Mesenchymal stem cell (in vitro differentiated cells and primary cell): ENCODE measurements at places on chromosomes 5 and 9.
A peak's percentile ranks its signal among the peaks of the same experiment; 100 is the strongest.

DNA sequence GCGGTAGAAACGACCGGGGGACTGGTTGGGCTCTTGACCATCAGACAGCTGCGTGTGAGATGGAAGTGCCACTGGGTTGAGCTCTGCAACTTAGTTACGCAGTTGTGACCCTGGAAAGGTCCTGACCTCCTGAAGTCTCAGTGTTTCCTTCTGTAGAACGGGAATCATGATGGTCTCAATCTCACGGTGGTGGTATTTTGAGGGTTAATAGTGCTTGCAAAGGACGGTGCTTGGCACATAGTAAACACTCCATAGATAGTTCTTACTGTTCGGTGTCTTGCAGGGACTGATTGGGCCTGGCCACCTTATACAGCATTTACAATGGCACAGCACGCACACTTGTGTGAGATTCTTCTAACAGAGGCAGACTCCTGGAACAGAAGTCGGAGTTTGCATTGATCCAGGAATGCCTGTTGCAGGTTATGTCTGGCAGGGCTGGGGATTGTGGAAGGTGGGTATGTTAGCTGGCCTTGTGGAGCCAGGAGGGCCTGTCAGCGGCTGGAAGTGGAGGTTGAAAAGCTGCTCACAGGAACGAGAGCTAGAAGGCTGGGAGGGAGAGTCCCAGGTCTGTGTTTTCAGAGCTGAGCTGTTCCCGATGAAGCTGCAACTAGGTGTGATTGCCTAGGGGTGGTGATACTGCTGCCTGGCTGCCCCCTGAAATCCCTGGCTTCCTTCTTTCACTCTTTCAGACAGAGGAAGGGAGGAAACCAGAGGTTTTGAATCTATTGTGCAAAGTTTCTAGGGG, 962 bp upstream of the TXN start:
- DNase-seq, result no peak
- no peaks in the 10 kb centered on the region for H3K27me3 ChIP-seq
- no peaks in the 10 kb centered on the region for H3K36me3 ChIP-seq
- H3K4me3 ChIP-seq, result peak overlapping the region; percentile 73

GRCh38 chr5:180643191-180643851, 6.1 kb downstream of the FLT4 start:
- no peaks in the 10 kb centered on the region for H3K36me3 ChIP-seq
- H3K27ac ChIP-seq, result no peak overlapping the region

GRCh38 chr5:10233011-10233410, 16.7 kb downstream of the ATPSCKMT start:
- no peaks in the 10 kb centered on the region for H3K27me3 ChIP-seq
- no peak for DNase-seq
- H3K36me3 ChIP-seq, result peaks cover 11% of the 10 kb centered on the region
- H3K4me1 ChIP-seq, result peaks cover 18% of the 10 kb centered on the region
- H3K4me3 ChIP-seq, result no peak overlapping the region
- peak overlapping the region; percentile 9 for H3K27ac ChIP-seq

DNA sequence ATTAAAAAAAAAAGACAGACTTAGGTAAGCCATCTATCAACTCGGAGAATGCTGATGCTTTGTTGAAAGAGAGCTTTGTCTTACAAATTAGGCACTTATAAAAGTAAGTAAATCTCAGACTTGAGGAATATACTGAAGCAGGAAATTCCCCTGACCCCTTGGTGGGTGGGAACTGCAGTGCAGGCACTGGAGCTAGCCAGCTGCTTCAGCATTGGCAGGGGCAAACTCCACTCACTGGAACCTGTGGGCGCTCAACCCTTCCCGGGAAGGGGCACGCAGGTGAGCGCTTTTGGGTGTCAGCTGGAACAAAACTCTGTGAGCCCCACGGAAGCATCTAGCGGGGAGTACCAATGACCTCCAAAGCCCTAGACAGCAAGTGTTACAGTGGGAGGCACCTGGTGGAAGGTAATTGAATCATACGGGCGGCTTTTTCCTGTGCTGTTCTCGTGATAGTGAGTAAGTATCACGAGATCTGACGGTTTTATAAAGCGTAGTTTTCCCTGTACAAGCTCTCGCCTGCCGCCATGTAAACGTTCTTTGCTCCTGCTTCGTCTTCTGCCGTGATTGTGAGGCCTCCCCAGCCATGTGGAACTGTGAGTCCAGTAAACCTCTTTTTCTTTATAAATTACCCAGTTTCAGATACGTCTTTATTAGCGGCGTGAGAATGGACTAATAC, 628.0 kb upstream of the CDH18 start:
- no peak for DNase-seq
- H3K27me3 ChIP-seq, result no peaks in the 10 kb centered on the region
- H3K27ac ChIP-seq, result no peak overlapping the region
- H3K4me3 ChIP-seq, result no peak overlapping the region

- no peak within 1 kb of the TSS for H3K27ac ChIP-seq
- H3K27me3 ChIP-seq, result peaks cover 28% of the 10 kb centered on the region
- peak; percentile 92 for DNase-seq
- peaks cover 16% of the 10 kb centered on the region for H3K36me3 ChIP-seq
- H3K4me1 ChIP-seq, result peaks cover 19% of the 10 kb centered on the region
Measured at GRCh38 chr9:129752900-129753729, at the start of gene PTGES. Gene PTGES (minus strand): TSS chr9:129753042. CDS start chr9:129753012, 30 bp downstream.

DNA sequence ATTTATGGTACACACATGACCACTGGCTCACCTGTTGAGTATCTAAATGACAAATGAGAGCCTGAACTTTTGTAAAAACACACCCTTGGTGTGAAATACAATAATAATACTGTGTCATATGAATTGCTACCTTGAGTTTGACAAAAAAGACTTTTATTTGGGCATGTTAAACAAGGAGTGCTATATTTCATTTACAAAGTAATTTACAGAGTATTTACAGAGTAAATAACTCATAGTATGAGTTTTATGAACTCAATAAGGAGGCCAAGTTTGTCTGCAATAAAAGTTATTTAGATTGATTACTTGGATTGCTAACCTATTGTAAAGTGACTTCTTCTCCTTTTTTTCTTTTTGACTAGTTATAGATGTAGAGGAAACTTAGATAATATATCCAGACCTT, 146.0 kb upstream of the NUDT12 start:
- no peaks in the 10 kb centered on the region for H3K27me3 ChIP-seq
- H3K36me3 ChIP-seq, result no peaks in the 10 kb centered on the region
- H3K4me1 ChIP-seq, result no peaks in the 10 kb centered on the region
- no peak overlapping the region for H3K4me3 ChIP-seq

DNA sequence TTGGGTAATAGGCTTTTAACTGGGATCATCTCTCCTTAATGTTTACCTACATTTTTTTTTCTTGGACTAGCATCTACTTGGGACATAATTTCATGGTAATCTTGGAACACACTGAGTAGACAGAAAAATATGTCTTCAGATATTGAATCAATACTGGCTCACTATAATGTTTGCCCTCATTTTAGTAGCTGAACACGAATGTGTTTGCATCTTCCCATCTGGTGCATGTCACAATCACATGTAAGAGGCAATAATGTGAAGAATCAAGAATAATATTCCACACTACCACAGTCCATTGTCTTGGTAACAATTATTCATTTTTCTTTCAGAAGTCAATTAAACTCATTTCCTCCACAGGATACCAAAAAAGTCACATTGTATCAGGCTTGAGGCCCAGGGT, 382.7 kb upstream of the CDH10 start:
- H3K4me3 ChIP-seq, result no peak overlapping the region
- H3K36me3 ChIP-seq, result no peaks in the 10 kb centered on the region
- no peak for DNase-seq
- H3K27ac ChIP-seq, result no peak overlapping the region
- no peaks in the 10 kb centered on the region for H3K4me1 ChIP-seq

DNA sequence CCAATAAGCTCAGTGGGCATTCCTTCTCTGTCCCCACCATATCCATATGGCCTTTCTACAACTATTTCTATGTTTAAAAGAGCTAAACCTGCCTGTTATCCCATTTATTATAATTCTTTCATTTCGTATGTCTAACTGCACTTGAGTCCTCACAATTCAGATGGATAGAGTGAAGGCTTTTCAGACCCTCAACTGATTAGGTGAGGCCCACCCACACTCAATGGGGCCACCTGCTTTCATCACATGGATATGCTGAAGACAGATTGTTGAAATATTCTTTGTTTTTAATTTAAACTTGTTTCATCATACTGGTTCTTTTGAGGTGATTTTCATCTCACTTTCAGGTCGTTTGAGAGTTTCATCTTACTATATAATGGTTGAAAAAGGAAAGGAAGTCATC, 5.7 kb upstream of the S1PR3 start:
- no peak for DNase-seq
- H3K27me3 ChIP-seq, result no peaks in the 10 kb centered on the region
- H3K27ac ChIP-seq, result no peak overlapping the region
- no peak overlapping the region for H3K4me3 ChIP-seq
- H3K36me3 ChIP-seq, result no peaks in the 10 kb centered on the region

DNA sequence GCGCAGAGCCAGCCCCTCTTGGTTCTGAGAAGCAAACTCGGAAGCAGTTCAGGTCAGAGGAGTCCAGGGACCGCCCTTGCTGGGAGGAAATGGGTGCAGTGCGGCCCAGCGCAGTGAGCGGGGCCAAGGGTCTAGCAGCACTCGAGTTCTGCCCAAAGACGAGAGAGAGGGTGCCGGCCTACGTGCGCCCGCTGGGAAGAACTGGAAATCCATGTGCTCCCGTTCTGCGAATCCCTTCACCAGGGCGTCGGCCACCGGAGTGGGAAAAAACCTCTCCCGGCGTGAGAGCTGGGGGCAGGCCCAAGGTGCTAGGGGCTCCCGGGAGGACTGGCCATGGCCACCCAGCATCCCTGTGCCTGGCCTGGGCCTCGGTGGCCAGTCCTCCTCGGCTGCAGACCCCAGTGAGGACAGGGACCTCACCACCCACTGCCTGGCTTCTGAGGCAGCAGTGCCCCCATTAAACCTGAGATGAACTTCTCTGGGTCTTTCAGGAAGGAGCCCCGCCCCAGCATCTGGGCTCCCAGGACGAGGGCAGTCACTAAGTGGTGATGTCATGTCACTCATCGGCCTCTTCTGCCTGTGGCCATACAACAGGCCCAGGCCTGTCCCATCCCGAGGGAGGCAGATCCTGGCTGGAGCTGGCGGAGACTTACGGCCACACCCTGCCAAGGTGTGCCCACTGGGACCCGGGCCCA, 10.6 kb downstream of the TMEM250 start:
- H3K4me1 ChIP-seq, result peaks cover 69% of the 10 kb centered on the region
- H3K27me3 ChIP-seq, result peaks cover 6% of the 10 kb centered on the region
- H3K36me3 ChIP-seq, result no peaks in the 10 kb centered on the region
- DNase-seq, result no peak
- H3K27ac ChIP-seq, result no peak overlapping the region

DNA sequence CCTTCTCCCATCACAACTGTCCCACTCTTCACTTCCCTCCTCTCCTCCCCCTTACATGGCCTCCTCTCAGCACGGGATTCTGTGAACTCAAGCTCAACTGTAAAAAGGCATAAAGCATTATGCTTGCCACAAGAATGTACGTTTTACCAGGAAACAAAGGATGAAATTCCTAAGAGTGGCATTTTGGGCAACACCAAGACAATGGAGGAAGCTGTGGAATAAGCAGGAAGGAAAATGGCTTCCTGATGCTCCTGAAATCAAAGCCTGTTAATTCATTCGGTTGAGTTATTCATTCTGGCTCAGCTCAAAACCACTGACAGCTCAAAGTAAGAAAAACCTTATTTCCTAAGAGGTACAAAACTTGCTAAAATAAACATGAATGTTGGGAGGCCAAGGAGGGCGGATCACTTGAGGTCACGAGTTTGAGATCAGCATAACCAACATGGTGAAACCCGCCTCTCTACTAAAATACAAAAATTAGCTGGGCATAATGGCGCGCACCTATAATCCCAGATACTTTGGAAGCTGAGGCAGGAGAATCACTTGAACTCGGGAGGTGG, 40.8 kb upstream of the DMRT1 start:
- no peak overlapping the region for H3K27ac ChIP-seq
- no peaks in the 10 kb centered on the region for H3K36me3 ChIP-seq
- DNase-seq, result no peak
- H3K27me3 ChIP-seq, result no peaks in the 10 kb centered on the region

DNA sequence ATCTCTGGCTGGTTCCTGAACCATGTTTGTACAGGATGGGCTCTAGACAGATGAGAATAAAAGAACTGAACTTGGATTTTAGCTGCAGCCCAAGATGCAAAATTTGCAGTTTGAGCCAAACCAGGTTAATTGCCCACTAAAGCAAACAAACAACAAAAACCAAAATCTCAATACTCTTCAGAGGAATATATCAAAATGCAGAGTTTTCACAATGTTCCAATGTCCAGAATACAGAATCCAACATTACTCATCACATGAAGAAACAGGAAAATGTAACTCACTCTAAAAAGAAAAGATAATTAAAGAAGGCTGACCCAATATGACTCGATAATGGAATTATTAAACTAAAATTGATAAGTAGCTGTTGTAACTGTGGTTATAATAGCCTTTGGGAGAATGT, 20.4 kb downstream of the FOXI1 start:
- H3K36me3 ChIP-seq, result no peaks in the 10 kb centered on the region
- no peak for DNase-seq
- no peak overlapping the region for H3K4me3 ChIP-seq
- no peaks in the 10 kb centered on the region for H3K4me1 ChIP-seq
- no peaks in the 10 kb centered on the region for H3K27me3 ChIP-seq

GRCh38 chr9:91654527-91654926, 230.9 kb upstream of the NFIL3 start:
- no peak for DNase-seq
- H3K27ac ChIP-seq, result no peak overlapping the region
- H3K4me1 ChIP-seq, result no peaks in the 10 kb centered on the region
- H3K27me3 ChIP-seq, result no peaks in the 10 kb centered on the region

- no peak overlapping the region for H3K4me3 ChIP-seq
- H3K4me1 ChIP-seq, result peaks cover 9% of the 10 kb centered on the region
- H3K27me3 ChIP-seq, result peaks cover 36% of the 10 kb centered on the region
- H3K27ac ChIP-seq, result no peak overlapping the region
Measured at GRCh38 chr9:96242811-96243210, 59.2 kb downstream of the HSD17B3 start.

GRCh38 chr5:161040818-161041217, 188.8 kb upstream of the ATP10B start:
- H3K36me3 ChIP-seq, result no peaks in the 10 kb centered on the region
- H3K4me3 ChIP-seq, result no peak overlapping the region
- H3K4me1 ChIP-seq, result no peaks in the 10 kb centered on the region
- H3K27ac ChIP-seq, result no peak overlapping the region
- no peaks in the 10 kb centered on the region for H3K27me3 ChIP-seq
- DNase-seq, result no peak

GRCh38 chr9:121121582-121122087, 46.9 kb downstream of the CNTRL start:
- H3K27me3 ChIP-seq, result no peaks in the 10 kb centered on the region
- H3K27ac ChIP-seq, result peak overlapping the region; percentile 32
- DNase-seq, result peak; percentile 97
- no peaks in the 10 kb centered on the region for H3K4me1 ChIP-seq

DNA sequence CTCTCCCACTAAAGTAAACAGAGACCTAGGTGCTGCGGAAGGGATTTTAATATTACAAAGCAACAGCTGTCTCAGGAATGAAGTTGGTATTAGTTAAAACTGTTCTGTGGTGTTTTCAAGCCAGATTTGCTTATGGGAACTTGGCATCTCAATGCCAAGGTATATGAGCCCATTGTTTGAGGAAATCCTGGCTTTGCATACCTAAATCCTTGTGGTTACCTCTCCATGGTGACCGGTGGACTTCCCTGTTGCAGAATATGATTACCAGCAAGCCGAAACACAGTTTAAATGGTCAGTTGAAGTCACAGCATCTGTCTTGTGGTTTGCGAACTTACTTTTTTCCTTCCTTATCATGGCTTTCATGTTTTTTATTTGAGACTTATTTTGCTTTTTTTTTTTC, 62.3 kb upstream of the TXNDC8 start:
- H3K27ac ChIP-seq, result no peak overlapping the region
- no peaks in the 10 kb centered on the region for H3K36me3 ChIP-seq
- H3K4me1 ChIP-seq, result no peaks in the 10 kb centered on the region
- H3K27me3 ChIP-seq, result no peaks in the 10 kb centered on the region
- H3K4me3 ChIP-seq, result no peak overlapping the region

GRCh38 chr9:131677444-131678180, 62.3 kb downstream of the RAPGEF1 start:
- H3K27ac ChIP-seq, result peak overlapping the region; percentile 96
- no peaks in the 10 kb centered on the region for H3K36me3 ChIP-seq
- peaks cover 39% of the 10 kb centered on the region for H3K4me1 ChIP-seq
- H3K27me3 ChIP-seq, result no peaks in the 10 kb centered on the region
- no peak overlapping the region for H3K4me3 ChIP-seq
